Stimulated activated CD8-positive, alpha-beta memory T cell treated with anti-CD3 and anti-CD28 coated beads, Interleukin-15, amount 100 ng/mL, for 4 hours (primary cell): ENCODE measurements at places on chromosomes 7 and 10.

GRCh38 chr7:128383776-128384175 is 22.3 kb upstream of the PRRT4 start:
- DNase-seq = no peak

DNA sequence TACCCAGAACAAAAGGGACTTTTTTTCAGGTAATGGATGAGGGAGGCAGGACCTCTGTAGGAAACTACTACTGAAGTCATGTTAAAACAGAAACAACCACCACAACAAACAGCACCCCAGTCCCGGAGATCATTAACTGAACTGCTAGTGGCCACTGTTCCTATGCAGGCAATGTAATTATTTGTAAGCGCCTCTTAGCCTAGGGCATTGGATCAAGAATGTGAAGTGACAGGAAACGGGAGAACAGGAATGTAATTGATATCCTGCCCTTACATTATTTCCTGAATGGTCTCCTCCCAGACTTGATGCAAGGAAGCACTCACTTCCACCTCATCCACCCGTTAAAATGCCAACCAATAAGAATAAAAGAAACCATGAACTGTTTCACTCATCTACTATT is 16.7 kb upstream of the GAD2 start:
- DNase-seq = no peak

GRCh38 chr10:101535949-101536348 is 52.1 kb downstream of the POLL start:
- DNase-seq = no peak

DNA sequence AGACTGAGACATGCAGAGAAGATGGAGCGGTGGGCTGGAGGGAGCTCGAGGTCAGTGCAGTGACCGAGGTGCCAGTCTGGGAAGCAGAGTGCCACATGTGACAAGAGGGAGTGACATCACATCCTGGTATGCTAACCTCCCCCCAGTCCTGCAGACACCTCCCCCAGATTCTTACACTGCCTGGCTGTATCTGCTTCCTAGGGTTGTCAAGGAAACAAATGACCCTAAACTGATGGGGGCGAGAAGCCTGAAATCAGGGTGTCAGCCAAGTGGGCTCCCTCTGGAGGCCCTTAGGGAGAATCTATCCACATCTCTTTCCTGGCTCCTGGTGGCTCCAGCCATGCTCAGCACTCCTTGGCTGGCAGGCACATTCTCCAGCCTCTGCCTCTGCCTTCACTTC is 316.1 kb upstream of the ZMIZ1 start:
- DNase-seq = no peak

DNA sequence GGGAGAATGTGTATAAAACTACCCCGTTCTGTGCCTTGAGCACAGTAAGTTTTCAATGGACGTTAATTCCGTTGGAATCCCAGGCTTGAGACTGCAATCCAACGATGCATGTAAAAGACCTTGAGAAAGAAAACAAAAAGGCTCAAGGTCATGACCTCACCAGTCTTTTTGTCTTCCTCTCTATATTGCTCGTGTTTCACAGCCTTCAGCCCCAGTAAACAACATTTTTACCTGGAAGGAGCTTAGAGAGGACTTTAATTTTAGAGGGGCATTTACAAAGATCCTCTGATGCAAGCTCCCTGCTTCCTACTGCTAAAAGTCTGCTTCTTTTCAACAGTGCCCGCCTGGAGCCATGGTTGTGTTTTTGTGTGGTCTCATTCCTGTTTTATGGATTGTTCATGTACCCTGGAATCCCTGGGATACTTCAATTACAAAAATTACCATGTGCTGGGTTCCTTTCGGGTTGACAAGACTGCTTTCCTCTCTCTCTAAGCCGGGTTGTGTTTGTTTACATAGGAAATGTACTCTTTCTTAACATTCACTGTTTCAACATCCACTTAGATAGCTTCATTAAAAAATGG is 320.1 kb upstream of the NFE2L3 start:
- DNase-seq = no peak

DNA sequence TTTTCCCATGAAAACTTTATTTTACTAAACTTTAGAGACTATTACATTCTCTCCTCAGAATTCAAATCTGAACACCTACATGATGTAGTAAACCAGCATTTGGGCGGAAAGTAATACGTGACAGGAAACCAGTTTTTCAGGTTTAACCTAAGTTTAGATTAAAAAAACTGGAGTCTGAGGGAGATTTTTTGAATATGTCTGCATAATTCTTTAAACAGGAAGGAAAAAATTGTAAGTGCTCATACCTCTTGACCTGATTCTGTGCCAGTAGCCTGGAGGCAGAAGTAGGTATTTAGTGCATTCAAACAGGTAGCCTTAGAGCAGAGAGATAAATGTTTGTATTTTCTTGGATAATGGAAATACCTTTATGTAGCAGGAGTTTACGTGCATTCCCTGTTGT is 224.3 kb downstream of the MDFIC start:
- no peak for DNase-seq

- no peak for DNase-seq
These were observed 294.3 kb upstream of the PFKP start for GRCh38 chr10:2772816-2773631.

DNA sequence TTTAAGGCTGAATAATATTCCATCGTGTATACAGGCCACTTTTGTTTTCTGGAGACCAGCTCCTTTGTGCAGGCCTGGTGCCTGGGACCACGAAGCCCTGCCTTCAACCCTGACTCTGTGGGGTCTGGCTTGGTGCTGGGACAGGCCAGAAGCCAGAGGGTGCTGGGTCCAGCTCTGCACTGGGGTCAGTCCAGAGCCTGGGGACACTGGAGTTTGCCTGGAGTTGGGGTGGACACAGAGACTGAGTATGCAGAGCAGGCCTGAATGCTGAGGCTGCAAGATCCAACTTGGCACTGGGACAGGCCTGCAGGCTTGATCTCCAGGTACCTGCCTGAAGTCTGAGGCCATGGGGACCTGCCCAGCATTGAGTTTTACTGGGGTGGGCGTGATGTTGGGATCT is 558.8 kb upstream of the CNTNAP2 start:
- DNase-seq = no peak

GRCh38 chr10:6386346-6386745 is 183.6 kb downstream of the PFKFB3 start:
- no peak for DNase-seq

GRCh38 chr7:22601408-22601807 is 101.4 kb upstream of the STEAP1B start:
- DNase-seq = no peak

GRCh38 chr10:86955501-86956194 is 1.8 kb downstream of the MMRN2 start:
- DNase-seq = no peak

DNA sequence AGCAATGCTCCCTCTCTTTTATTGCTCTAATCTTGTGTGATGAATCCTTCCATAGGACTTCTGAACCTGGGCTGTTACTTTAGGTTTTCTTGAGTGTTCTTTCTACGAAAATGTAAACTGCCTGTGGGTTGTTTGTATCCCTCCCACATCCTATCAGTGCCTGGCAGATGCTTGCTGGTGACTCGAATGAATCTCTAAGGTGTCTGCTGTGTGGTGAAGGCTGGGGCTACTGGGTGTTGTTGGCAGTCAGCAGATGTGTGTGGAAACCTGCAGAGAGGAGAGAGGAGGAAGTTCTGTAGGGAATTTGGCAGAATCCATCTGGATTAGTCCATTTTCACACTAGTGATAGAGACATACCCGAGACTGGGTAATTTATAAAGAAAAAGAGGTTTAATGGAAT is 639.4 kb downstream of the CALN1 start:
- DNase-seq = no peak

GRCh38 chr7:102203218-102203617 is 83.5 kb upstream of the SH2B2 start:
- DNase-seq = no peak

- DNase-seq = no peak
These were observed 49.2 kb upstream of the SHH start for GRCh38 chr7:155861480-155861868.

GRCh38 chr7:24769014-24769830 is 12.0 kb upstream of the GSDME start:
- DNase-seq = no peak

DNA sequence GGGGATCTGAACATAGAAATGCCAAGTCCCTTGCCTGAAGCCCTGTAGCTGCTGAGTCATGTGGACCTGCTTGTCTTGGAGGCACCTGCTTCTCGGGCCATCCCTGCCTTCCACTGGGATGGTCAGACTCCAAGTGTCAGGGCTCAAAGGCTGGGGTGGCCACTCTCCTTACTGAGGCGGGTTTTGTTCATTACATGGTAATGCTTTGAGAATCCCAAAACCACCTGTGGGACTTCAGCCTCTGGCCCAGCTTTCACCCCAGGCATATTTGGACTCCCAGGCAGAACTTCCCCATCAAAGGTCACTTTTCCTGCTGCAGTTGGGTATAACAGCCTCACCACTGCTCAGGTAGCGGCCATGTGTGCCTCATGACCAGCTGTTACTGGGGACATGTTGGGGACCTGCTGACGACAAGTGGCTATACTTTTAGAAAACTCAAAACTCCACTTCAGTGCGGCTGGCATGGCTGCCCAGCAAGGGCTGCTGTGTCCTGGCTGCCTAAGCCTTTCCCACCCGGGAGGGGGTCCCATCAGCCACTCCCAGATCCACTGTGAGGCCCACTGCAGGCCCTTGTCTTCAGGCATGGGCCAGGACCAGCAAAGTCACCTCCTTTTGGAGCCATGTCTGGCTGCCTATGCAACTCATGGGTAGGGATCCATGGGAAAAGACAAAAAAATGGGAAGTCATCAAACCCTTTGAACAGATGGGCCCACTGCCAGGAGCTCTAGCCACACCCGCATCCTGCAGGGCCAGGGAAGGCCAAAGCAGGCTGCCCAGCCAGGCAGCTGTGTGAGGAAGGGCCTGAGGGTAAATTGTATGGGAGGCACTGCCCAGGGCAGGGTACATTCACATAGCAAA is 96.7 kb downstream of the ARHGAP22 start:
- no peak for DNase-seq

DNA sequence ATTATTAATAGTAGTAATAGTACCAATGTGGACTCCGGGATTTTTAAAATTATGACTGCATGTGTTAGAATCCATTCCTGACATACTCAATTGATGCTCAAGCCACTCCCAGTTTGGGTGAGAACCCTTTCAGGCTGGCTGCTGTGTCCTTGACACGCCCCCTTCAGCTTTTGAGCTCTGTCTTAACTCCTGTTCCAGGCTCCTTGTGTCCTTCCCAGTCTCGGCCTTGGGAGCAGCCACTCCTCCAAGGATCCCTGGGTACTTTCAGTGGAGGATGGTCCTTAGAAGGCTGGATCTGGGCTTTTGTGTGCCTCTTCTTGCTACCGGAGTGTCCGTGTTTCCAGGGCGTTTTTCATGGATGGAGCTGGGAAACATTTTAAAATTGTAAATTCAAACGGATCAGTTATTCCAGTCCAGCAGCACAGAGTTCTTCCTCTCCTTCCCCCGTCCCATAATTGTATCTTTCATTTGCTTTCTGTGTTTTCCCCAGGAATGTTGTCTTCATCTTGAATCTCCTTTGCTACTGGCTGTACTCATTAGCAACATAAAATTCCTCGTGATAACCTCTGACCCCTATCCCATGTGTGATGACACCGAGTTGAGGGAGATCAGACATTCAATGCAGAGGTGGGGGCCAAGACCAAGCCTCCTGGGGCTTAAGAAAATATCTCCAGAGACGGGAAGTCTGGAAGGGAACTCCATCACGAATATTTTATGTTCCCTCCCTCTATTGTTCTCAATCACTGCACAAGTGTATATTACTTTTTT is 40.0 kb upstream of the PFKFB3 start:
- no peak for DNase-seq

- DNase-seq = no peak
These were observed 43.3 kb downstream of the POLR1F start for GRCh38 chr7:19665399-19666008.

DNA sequence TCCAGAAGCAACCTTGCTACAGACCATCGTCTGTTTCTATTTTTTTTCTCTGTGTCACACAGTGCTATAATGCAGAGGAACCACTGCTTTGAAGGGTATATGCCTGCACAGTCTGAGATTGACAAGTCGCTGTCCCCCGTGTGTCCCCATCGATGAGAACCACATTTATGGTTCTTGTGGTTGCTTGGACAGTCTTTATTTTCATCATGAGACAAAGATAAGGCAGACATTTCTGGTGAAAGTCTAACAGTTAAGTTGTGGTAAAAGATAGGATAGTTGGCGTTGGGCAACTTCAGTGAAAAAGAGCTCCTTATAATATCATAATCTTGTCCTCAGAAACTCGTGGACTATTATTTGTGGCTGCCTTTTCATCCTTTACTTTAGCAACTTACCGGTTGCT is 6.3 kb upstream of the AKR1E2 start:
- no peak for DNase-seq

- DNase-seq = no peak
These were observed 45.1 kb upstream of the CCNJ start for GRCh38 chr10:95998255-95998784.

GRCh38 chr7:19526639-19527038 is 182.2 kb downstream of the POLR1F start:
- DNase-seq = no peak

DNA sequence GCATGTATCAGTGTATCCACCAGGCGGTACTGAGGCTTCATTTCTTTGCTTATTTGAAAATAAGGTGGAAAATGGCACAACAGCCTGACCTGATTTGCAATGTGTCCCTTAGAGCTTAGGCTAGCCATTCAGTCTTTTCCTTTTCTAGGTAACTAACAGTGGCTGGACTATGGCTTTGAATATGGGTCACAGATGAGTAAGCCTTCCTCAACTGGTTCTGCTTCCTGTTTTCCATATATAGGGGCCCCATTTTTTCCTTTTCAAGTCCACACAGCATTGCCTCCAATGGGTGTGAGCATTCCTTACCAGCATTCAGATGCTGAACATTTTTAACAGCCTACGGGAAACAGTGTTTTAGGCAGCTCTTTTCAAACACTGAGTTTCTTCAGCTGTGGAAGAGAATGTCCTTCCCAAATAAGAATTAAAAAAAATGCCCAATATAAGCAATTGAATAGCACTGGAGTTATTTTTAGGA is 3.9 kb upstream of the ITGB1 start:
- no peak for DNase-seq
